ENCODE measurements at places on chromosomes 3 and 15.
A peak's percentile ranks its signal among the peaks of the same experiment; 100 is the strongest.

DNA sequence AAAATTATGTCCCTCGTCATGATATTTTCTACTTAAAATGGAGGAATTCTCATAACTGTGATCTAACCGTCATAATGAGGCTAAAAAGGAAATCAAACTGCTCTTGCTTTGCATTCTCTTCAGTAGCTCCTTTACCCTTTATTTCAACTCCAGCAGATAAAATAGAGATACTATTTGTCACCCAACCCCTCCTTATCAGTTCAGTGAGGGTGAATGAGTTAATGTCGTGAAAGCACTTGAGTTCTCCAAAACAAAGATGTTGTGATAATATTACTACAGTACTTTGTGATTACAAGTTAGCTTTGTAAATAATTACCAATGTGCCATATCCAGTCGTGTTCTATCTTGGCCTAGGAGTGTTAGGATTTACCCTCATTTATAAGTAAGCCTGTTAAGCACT is 63.4 kb upstream of the ANKRD28 start:
- peak; percentile 3 for DNase-seq

- peak; percentile 70 for DNase-seq
Observed at GRCh38 chr15:70768257-70768883, 5.0 kb upstream of the UACA start.

GRCh38 chr3:162170581-162170980 is 674.0 kb downstream of the OTOL1 start:
- no peak for DNase-seq

DNA sequence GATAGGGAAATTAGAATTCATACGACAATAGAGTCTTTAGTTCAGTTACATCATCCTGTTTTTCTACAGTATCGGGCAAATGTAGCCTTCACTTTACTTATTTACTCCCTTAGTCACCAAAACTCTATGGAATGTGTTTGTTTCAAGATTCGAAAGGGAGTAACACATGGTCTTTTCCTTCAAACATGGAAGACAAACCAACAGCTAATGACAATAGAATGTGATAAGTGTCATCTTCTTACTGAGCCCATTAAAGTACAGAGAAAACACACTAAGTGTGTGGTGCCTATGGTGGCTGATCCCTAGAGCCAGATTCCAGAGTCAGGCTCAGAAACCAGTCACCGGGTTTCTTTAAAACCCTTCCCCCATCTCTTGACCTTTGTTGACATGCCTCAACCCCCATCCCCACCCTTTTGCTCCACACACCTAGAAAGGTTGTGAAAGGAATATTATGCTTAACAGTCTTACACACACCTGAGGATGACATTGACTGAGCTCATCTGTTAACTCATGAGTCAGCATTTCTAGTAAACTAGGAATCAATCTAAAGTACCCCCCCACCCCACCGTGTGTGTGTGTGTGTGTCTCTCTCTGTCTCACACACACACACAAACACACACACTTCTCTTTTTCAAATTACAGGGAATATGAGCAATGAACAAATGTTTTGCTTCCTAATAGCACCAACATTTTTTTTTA is 549.6 kb upstream of the CCDC54 start:
- DNase-seq: no peak

GRCh38 chr15:39362821-39363561 is 217.9 kb upstream of the THBS1 start:
- peak; percentile 26 for DNase-seq

GRCh38 chr3:170835336-170835735 is 34.7 kb downstream of the RPL22L1 start:
- DNase-seq: no peak

- peak; percentile 16 for DNase-seq
Observed at GRCh38 chr3:49840388-49840787, 16.0 kb downstream of the TRAIP start.

DNA sequence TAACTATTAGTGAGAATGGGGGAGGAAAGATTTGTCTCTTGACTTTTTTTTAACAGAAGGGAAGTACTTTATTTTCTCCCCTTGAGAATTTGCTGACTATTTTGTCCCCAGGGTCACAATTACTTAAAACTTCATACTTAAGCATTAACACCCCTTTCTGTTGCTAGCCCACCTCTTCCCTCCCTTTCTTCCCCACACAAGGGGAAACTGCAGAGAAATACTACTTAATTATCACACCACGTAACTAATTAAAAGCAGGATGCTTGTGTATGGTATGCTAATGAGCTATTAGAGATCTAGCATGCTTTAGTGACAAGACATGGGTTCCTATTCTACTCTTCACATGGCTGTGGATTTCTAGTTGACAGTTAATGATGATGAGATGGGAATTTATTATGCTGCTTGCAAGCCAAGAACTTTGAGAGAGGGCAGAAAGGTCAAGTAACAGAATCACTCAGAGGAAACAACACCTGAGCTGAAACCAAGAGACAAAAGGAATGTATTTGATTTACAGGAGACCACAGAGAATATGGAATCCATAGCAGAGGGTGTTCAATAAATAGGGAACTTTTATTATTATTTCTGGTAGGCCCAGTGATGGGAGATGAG is 179.2 kb downstream of the LSAMP start:
- DNase-seq: no peak

- DNase-seq: no peak
Observed at GRCh38 chr3:13417166-13417947, 2.8 kb downstream of the NUP210 start.

DNA sequence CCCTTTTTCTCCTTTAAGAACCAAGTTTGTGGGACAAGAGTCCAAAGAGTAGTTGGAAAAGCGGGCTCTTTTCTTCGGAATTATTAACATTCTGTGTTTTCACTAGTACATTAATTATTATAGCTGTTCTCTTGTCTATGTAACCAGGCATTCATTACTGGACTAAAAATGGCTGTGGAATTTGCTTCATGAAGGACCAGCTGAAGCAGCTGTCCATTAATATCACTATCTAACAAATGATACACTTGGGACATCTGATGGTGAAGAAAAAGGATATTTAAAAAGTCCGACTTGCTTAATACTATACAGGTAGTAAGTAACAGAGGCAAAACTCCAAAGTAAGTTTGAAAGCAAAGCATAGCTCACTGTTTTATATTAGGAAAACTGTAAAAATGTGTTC is 728.9 kb upstream of the DPPA4 start:
- no peak for DNase-seq

- no peak for DNase-seq
Observed at GRCh38 chr15:36252146-36252711, 327.2 kb upstream of the CDIN1 start.

DNA sequence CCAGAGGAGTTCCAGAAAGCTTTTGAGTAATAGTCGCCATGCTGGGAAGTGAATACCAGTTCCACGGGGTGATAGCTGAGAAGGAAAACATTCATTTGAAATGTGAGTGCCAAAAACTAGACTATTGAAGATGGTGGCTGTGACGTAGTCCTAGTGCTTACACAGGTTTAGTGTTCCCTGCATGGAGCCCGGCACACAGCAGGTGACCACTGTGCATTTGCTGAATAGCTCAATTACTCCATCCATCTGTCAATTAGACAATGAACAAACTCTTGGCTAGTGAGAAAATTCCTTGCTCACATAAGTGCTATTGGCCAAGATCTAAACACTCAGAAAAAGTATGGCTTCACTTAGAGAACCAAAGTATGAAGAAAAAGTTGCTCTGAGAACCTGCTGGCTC is 448.1 kb upstream of the WNT5A start:
- no peak for DNase-seq

GRCh38 chr3:79521221-79521848 is 246.5 kb downstream of the ROBO1 start:
- peak; percentile 52 for DNase-seq

- DNase-seq: no peak
Observed at GRCh38 chr3:128275316-128276145, 122.2 kb downstream of the EEFSEC start.

DNA sequence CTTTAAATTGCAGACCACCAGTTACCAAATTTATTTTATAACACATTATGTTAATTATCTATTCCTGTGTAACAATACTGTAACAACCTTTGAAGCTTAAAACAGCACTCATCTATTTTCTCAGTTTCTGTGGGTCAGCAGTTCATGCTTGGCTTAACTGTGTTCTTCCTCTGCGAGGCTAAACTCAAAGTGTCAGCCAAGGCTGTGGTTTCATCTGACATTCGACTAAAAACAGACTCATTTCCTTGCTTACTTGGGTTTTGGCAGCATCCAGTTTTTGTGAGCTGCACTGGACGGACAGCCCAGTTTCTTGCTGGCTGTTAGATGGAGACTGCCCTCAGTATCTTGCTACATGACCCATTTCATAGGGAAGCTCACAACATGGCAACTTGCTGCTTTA is 247.3 kb upstream of the KCNH8 start:
- no peak for DNase-seq

DNA sequence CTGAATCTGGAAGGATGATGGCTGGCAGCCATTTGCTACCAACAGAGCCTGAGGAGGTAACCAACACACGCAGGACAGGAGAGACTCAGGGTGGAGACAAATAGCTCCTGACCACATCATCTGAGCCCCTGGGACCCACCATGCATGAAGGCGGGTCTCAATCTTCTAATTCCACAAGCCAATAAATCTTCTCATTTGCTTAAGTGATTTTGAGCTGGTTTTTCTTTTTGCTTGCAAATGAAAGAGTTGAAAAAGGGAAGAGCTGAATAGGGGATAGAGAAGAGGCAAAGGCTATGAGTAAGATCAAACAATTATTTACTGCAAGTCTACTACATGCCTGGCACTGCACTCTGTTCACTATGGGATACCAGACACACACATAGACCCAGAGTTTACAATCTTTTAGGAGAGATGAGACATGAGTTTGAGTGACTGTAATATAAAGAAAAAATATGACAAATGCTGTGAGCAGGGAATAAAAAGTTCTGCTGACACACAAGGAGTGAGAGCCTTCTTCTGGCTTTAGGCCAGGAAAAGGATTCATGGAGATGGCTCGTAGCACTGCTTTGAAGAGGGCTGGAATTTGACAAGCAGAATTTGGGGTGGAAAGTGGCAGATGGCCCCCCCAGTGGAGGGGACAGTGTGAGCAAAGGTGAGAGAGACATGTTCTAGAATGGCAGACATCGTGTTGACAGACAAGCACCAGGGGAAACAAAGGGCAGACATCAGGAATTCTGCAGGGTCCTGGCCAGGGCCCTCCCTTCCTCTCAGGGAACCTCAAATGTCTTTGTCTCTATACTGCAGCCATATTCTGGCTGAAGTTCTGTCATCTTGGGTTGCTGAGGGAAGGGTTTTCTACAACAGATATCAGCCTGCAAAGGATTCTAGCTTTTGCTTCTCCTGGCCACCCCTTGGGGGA is 69.8 kb upstream of the WNT5A start:
- no peak for DNase-seq

GRCh38 chr3:57130571-57131209 is 34.5 kb downstream of the IL17RD start:
- peak; percentile 25 for DNase-seq

DNA sequence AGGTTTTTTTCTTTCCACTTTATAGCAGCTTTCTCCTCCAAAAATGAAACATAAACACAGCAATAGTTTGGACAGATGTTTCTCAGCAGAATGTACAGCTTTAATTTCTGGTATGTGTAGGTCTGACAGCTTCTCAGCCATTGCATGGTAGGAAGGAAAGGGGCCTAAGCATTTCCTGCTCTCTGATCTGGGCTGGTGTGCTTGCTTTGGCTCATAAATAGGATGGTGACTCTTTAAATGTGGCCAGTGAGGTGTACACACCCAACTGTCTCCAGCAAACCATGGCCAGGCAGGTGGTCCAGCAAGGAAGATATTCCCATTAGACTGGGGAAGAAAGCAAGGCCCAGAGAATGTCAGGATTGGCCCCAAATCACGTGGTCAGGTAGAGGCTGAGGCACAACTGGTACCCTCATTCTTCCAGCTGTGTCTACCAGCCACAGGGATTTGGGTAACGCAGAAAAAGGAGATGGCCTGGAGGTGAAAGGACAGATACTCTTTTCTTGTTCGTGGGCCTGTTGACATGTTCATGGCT is 52.1 kb downstream of the ITGA11 start:
- peak; percentile 63 for DNase-seq

DNA sequence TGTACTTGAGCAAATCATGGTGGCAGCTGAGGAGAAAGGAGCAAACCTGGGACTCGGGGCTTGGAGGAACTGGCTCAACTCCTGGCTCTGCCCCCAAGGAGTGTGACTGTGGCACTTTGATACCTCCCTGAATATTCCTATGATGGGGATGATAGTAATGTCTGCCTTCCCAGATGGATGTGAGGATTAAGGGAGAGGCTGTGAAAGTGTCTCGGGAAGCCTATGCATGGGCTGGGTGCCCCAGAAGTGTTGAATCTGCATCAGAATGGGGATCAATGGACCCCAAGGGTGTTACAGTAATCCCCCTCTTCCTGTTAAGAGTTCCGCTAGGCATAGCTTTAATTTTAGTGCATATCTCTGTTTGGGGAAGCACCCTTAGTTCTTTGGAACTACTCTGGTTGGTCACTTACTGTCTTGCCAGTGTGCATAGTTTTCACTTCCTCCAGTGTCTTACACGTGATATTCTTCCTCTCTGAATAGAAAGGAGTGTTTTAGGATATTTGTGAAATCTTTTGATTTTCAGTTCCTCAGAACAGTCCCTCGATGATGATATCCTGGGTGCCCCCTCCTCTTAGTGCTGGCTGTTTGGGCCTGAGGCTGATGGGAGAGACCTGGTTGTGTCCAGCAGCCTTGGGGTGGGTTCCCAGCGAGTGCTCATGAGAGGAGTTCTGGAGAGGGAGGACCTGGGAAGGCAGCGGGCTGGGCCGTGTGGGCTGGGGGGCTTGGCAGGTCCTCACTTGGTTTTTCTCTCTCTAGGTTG is 97.5 kb downstream of the CHDH start:
- DNase-seq: no peak

DNA sequence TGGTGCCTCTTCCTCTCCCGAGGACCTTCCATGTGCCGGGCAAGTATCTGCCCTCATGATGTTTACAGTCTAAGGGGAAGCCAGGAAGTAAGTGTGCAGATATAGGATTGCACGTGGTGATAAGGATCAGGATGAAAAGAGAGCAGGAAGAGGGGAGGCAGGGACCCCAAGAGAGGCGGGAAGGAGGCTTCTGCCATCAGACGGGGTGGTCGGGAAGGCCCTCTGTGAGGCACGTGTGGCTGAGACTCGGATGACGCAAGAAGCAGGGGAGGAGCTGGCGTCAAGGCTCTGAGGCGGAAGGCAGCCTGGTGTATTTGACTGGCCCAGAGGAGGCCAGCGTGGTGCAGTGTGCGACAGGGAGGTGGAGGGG is 762 bp upstream of the IQSEC1 start:
- no peak for DNase-seq

GRCh38 chr15:89203705-89204273 is 17.6 kb downstream of the RLBP1 start:
- DNase-seq: no peak
